ENCODE measurements at places on chromosomes 16 and 17. TPM values are rescaled to one million over a fixed set of nuclear protein-coding genes. Genes with fewer than 3 reads are reported as not detected.
A peak's percentile ranks its signal among the peaks of the same experiment; 100 is the strongest.

GRCh38 chr17:81713004-81713555 is 996 bp downstream of the SLC25A10 start:
- no peak for DNase-seq
- H3K36me3 ChIP-seq = peaks cover 5% of the 10 kb centered on the region
- peak overlapping the region; percentile 66 for H3K27ac ChIP-seq
- no peaks in the 10 kb centered on the region for H3K27me3 ChIP-seq
- H3K4me1 ChIP-seq = peaks cover 24% of the 10 kb centered on the region
- H3K4me3 ChIP-seq = peak overlapping the region; percentile 92

DNA sequence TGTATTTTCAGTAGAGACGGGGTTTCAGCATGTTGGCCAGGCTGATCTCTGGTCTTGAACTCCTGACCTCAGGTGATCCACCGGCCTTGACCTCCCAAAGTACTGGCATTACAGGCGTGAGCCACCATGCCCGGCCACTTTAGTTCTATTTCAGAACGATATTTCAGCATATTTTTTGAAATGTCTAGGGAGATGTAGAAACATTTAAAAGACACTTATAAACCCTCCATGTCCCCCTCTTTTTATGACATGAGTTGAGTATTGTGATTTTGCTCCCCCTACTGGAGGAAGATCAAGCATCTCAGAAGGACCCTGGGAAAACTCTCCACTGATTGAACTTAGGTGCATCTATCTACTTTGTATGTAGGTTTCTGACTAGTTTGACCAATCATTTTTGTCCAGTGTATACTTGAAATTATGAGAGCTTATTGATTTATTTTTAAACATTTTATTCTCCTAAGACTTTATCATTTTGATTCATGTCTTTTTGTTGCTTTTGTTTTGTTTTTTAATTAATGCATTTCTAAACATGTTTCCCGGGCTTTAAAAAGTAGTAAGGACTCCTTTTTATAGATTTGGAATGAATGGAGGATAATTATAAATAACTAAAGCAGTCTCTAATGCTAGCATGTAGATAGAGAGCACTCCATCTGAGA is 105.1 kb downstream of the CHD9 start:
- H3K27me3 ChIP-seq = no peaks in the 10 kb centered on the region
- H3K36me3 ChIP-seq = peaks cover 18% of the 10 kb centered on the region
- peak; percentile 26 for DNase-seq

The FAM20A gene
- total RNA-seq = not detected

DNA sequence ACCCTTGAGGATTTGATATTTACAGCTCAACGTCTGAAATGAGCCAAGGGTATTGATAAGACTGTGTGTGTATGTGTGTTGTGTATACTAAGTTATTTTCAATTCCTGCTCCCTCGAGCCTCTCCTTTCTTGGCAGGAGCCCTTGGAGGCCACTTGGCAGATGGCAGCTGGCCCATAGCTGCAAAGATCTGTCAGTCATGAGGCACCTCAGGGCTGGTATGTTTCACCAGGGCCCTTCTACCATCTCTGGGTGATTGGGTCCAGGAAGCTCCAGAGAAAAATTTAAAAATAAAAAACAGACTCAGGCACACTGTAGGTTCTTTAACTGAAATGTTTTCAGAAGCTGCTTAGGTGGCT is 355.7 kb downstream of the HAPSTR1 start:
- no peak overlapping the region for H3K27ac ChIP-seq
- H3K4me3 ChIP-seq = no peak overlapping the region
- no peaks in the 10 kb centered on the region for H3K36me3 ChIP-seq
- no peaks in the 10 kb centered on the region for H3K4me1 ChIP-seq

- peaks cover 43% of the 10 kb centered on the region for H3K4me1 ChIP-seq
- peak overlapping the region; percentile 100 for H3K27ac ChIP-seq
- peaks cover 3% of the 10 kb centered on the region for H3K36me3 ChIP-seq
- no peaks in the 10 kb centered on the region for H3K27me3 ChIP-seq
Measured at GRCh38 chr16:22188595-22189442, 17.3 kb upstream of the EEF2K start.

GRCh38 chr16:72917051-72917450 is 130.9 kb downstream of the ZFHX3 start:
- peaks cover 4% of the 10 kb centered on the region for H3K27me3 ChIP-seq
- H3K36me3 ChIP-seq = peaks cover 1% of the 10 kb centered on the region
- H3K27ac ChIP-seq = no peak overlapping the region
- H3K4me3 ChIP-seq = no peak overlapping the region
- no peak for DNase-seq

GRCh38 chr16:11143372-11144035 is 112.5 kb downstream of the SOCS1 start:
- DNase-seq = no peak
- H3K36me3 ChIP-seq = no peaks in the 10 kb centered on the region
- H3K27me3 ChIP-seq = no peaks in the 10 kb centered on the region
- no peak overlapping the region for H3K4me3 ChIP-seq
- no peak overlapping the region for H3K27ac ChIP-seq

DNA sequence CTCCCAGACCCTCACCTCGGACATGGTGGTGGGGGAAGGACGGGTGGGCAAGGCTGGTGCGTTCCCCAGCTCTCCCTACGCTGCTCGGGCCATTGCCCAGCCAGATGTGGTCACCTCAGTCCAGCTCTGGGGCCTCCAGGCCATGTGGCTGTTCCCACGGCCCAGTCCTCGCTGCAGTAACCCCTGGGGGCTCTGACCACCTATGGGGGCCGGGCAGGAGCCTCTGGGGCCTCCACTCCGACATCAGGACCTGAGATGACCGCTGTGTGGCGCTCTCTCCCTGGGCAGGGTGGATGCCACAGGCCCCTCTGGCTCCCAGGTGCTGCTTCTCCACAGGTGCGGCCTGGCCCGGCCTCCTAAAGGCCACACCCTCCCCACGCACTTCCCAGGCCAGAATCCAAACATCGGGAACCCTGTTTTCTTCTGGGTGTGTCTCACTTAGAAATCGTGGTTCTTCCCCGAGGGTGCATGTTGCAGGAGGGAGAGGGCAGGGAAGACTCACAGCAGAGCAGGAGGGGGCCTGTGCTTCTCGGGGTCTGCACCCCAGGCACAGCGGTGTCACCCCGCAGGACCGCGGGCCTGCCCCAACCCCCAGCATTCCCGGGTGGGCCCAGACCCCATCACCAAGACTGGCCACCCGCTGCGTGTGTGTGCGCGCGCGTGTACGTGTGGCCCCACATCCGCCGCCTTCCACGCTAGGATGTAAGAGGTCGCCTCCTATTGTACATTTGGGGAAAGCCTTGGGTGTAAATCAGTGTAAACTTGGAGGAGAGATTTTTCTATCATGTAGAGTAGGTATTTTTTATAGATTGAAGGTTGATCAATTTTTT is 5.9 kb upstream of the CAPN15 start:
- H3K4me3 ChIP-seq = no peak overlapping the region
- DNase-seq = no peak
- no peaks in the 10 kb centered on the region for H3K27me3 ChIP-seq
- H3K4me1 ChIP-seq = peaks cover 21% of the 10 kb centered on the region
- peaks cover 7% of the 10 kb centered on the region for H3K36me3 ChIP-seq

DNA sequence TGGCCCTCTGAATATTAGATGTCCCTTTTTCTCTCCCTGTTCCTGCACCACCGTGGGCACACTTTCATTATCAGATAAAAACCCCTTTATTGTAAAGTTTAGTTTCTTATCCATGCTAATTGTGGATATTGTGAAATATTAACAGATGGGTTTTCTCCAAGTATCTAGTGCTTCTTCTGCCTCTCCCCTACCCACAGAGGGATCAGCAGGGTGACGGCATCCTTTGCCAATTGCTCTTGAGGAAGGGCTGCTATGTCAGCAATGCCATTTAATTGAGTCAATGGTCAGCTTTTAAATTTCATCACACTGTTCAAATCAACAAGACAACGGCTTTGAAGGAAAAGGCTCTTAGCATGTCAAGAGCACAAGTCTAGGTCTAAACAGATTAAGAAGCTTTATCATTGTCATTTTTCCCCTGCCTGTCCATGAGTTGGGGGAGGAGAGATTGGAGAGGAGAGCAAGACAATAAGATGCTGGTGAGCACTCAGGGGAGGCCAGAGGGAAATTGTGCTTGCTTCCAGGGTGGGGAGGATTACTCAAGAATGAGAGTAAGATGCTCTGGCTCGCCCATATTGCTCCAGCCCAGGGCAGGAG is 443.0 kb upstream of the CCL2 start:
- no peak overlapping the region for H3K27ac ChIP-seq
- no peak overlapping the region for H3K4me3 ChIP-seq
- H3K27me3 ChIP-seq = peaks cover 1% of the 10 kb centered on the region
- H3K4me1 ChIP-seq = no peaks in the 10 kb centered on the region
- no peaks in the 10 kb centered on the region for H3K36me3 ChIP-seq

- H3K27ac ChIP-seq = no peak overlapping the region
- DNase-seq = no peak
- H3K27me3 ChIP-seq = peaks cover 2% of the 10 kb centered on the region
- H3K4me1 ChIP-seq = no peaks in the 10 kb centered on the region
- H3K4me3 ChIP-seq = no peak overlapping the region
- H3K36me3 ChIP-seq = no peaks in the 10 kb centered on the region
Measured at GRCh38 chr17:58956997-58957724, 149.5 kb downstream of the TRIM37 start.

The HOXB8 gene
- total RNA-seq = not detected

GRCh38 chr17:19641687-19642372 is 6.7 kb upstream of the ALDH3A2 start:
- H3K27ac ChIP-seq = no peak overlapping the region
- peaks cover 7% of the 10 kb centered on the region for H3K27me3 ChIP-seq
- H3K4me3 ChIP-seq = no peak overlapping the region
- H3K36me3 ChIP-seq = no peaks in the 10 kb centered on the region
- DNase-seq = no peak

DNA sequence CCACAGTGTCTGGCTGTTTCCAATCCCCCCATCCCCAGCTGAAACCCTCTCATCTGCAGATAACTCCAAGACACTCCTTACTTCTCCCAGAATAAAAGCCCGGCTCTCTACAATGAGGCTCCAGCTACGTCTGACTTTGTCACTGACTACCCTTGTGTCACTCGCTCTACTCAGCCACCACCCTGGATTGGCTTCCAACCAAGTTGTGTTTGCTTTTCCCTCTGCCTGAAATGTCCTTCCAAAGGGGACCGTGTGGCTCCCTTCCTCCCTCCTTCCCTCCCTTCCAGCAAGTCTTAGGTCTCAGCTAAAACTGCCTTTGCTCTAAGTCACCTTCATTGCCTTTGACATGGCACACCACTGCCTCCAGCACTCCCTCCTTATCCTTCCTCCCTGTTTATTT is 42.8 kb downstream of the CDH1 start:
- no peaks in the 10 kb centered on the region for H3K36me3 ChIP-seq
- H3K4me1 ChIP-seq = peaks cover 14% of the 10 kb centered on the region
- no peak overlapping the region for H3K4me3 ChIP-seq
- no peak overlapping the region for H3K27ac ChIP-seq

The CD300H gene
- total RNA-seq = not detected

- H3K27ac ChIP-seq = peak overlapping the region; percentile 49
- H3K27me3 ChIP-seq = no peaks in the 10 kb centered on the region
- DNase-seq = no peak
- H3K4me3 ChIP-seq = peak overlapping the region; percentile 96
- peaks cover 7% of the 10 kb centered on the region for H3K36me3 ChIP-seq
Measured at GRCh38 chr17:49194297-49194607, 16.1 kb downstream of the GNGT2 start.

- no peak overlapping the region for H3K4me3 ChIP-seq
- H3K36me3 ChIP-seq = no peaks in the 10 kb centered on the region
Measured at GRCh38 chr16:28264656-28265055, 27.7 kb upstream of the SBK1 start.

The MYH2 gene
- not detected for total RNA-seq

The PMFBP1 gene
- 1.2 TPM for total RNA-seq

DNA sequence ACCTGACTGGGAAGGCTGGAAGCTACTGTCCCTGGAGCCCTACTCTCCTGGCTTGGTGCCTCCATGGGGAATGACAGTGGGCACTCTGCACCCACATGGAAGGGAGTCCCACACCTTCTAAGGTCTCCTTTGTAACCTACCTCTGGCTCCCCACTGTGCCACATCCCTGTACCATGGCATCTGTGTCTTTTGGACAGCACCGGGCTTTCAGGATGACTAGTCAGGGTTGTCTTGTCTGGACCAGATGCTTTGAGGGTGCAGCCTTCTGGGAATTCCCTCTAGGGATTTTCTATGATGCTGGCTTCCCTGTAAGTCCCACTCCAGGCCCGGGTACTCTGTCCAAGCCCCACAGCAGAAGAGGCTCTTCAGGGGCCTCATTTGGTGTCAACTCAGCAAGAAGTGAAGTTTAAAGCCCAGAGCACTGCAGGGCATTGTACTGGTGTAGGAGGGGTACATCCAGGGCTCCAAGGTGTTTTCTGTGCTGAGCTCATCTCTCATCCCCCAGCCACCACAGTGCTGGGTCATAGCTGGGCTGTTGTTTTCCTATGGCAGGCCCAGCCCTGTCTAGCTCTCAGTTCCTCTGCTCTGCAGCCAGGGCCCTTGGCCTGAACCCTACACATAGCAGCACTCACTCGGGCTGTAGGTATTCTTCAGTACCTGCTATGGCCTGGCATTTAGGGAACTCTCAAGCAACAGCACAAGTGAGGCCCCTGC is 255.3 kb downstream of the CPPED1 start:
- no peaks in the 10 kb centered on the region for H3K27me3 ChIP-seq
- H3K36me3 ChIP-seq = no peaks in the 10 kb centered on the region
- no peak for DNase-seq
- H3K4me3 ChIP-seq = no peak overlapping the region

DNA sequence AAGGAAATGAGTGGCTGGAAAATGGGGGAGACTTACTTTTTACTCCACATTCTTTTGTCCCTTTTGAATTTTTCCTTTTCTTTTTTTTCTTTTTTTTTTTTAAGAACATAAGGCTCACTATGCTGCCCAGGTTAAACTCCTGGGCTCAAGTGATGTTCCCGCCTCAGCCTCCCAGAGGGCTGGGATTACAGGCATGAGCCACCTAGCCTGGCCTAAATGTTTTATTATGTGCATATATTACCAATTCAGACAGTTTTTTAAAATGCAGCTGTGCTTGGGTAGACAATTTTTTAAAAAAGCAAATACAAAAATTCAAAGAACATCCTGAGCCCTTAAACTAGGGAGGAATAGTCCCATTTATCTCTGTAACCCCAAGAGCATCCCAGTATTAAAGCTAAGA is 28.3 kb downstream of the PSME3IP1 start:
- peaks cover 10% of the 10 kb centered on the region for H3K4me1 ChIP-seq
- H3K27me3 ChIP-seq = no peaks in the 10 kb centered on the region
- H3K27ac ChIP-seq = no peak overlapping the region
- peaks cover 57% of the 10 kb centered on the region for H3K36me3 ChIP-seq
- no peak for DNase-seq
- no peak overlapping the region for H3K4me3 ChIP-seq

DNA sequence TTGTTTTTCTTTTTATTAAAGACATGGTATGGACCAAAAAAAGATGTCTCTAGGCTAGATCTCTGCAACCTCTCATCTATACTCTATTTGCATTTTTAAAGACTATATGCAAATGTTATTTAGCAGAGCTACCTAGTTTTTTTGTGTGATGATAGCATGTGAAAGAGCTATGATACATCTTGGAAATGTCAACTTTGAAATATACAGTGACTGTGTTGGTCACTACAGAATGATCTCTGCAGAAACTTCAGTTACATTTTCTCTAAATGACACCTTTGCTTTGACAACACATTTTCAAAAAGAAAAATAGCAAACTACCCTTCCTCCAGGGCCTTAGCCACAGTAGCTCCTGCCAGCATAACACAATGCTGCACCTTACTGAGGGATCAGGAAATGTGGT is 86.6 kb downstream of the PRKCB start:
- no peak overlapping the region for H3K4me3 ChIP-seq
- H3K4me1 ChIP-seq = peaks cover 68% of the 10 kb centered on the region
- no peak for DNase-seq
- H3K36me3 ChIP-seq = peaks cover 55% of the 10 kb centered on the region
- no peaks in the 10 kb centered on the region for H3K27me3 ChIP-seq

- no peak overlapping the region for H3K27ac ChIP-seq
- H3K27me3 ChIP-seq = peaks cover 70% of the 10 kb centered on the region
- peak overlapping the region; percentile 75 for H3K4me3 ChIP-seq
- H3K36me3 ChIP-seq = peaks cover 1% of the 10 kb centered on the region
Measured at GRCh38 chr17:15261258-15261801, 3.8 kb downstream of the PMP22 start.
